Inflammatory macrophage treated with lipopolysaccharide for 4 hours (primary cell): ENCODE measurements at places on chromosomes 2 and 18.

DNA sequence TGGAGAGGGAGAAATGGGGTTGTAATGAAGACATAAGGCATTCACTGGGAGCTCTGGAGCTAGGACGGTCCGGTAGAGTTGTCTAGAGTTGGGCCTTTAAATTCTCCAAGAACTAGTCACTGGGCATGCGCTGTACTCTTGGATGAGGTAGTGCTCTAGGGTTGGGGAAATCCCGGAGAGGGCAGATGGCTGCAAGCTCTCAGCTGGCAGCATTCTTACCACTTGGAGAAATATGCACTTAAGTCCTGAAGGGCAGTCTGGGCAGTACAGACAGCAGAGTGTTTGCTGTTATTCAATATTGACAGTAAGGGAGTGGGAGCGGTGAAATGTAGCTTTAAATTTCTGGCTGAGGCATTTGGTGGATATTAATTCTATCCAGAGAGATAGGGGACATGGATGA is 214.6 kb downstream of the RDH14 start:
- no peak for DNase-seq

- DNase-seq = no peak
Observed at GRCh38 chr2:39743269-39743776, 35.7 kb downstream of the THUMPD2 start.

- DNase-seq = peak; percentile 78
Observed at GRCh38 chr2:126776692-126777619, 121.0 kb downstream of the GYPC start.

DNA sequence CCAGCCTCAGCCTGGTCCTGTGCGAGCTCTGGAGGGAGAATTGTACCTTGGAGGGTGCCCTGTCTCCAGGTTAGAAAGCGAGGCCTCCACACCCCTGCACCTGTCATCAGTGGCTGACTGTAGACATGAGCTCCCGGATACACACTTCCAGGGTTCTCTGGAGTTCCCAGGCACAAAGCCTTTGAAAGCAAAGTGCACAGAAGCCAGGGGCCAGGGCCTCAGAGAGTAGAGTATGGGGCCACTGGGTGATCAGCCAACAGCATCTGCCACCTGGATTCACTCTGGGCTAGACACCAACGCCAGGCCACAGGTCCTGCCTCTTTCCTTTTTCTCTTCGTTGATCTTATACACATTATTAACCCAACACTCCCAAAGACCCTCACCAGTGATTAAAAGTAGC is 239.4 kb upstream of the HDAC4 start:
- no peak for DNase-seq

- DNase-seq = no peak
Observed at GRCh38 chr2:20925265-20925889, 102.5 kb upstream of the LDAH start.

DNA sequence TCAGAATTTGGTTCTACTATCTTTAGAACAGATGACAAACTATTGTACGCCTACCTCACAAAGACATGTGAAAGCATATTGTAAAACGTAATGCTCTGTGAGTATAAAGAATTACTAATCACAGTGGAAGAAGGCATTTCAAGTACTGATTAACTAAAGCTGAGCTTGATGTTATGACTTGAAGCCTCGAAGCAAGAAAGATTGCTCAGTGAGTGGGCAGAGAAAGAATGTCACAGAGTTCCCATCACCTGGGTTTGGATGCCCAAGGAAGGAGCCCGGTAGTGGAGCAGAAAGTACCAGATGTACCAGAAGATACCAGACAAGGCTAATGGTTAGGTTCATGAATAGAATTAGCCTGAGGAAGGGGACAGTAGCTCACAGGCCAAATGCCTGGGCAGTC is 39.5 kb upstream of the FAM110C start:
- DNase-seq = no peak

DNA sequence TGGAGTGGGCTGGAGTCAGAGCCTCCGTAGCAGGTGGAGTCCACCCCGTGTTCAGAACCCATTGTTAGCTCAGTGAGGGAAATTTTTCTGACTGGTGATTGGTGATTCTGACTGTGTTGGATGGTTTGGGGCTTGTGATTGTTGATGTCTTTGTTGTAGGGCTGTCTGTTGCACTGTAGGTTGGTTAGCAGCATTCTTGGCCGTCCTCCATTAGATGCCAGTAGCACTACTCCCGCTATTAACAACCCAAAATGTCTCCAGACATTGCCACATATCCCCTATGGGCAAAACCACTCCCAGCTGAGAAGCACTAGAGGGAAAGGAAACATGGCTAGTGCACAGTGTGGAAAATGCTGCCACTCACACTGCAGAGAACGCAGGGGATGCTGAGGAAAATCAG is 51.7 kb downstream of the ARMC9 start:
- DNase-seq = no peak

DNA sequence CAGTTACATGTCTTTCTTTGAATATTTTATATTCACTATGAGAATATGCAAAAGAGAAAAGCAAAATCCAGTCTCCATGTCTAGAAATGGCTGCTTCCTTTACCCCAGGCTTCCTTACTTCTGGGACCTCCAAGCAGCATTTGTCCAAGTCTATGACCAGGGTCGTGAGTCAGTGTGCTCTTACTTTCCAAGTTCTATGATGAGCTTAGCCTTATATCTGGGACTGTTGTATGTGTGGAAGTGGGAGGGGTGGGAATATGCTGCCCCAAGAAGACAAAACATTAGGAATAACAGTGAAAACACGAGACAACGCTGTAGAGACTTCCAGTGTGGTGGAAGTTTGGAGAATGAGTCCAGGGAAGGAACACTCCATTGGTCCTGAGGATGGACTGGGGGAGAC is 21.2 kb upstream of the CHRNA1 start:
- DNase-seq = no peak

DNA sequence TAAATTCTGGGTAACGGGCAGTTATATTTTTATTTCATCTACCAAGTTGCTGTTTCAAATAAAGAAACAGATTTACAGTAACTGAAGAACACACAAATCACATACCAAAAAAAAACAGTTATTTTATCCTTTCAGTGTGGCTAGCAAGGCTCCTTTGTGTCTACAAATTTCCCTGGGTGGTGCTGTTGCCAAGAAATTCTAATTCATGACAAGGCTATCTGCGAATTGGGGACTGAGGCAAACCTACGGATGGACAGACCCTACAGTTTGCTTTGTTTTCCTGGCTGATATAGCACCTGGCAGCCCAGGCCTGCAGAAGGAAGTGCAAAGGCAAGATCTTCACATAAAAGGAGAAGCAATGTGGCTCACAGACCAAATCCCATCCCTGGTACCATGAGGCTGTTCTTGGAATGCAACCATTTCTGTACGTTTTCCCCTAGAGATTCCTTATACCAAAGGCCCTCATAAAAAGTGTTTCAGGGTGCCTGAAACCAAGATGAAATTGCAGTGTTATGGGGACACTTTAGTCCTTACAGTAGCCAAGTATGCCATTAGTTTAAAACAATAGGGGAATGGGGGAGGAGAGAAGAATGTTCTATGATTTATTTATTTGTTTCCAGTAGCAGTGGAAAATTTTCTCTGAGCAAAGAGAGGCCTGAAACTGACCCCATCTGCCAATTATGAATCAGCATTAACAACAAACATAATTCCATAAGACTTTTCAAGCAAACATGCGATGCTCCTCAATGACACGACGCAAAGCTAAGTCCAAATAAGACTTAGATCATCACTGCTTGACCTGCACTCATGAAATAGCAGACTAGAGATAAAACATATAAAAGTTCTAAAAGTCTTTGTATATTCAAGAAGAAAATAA is 4.3 kb downstream of the KLF7 start:
- no peak for DNase-seq

- DNase-seq = no peak
Observed at GRCh38 chr18:49548229-49548636, 13.6 kb upstream of the LIPG start.

GRCh38 chr2:199743415-199744120 is 107.4 kb downstream of the FTCDNL1 start:
- no peak for DNase-seq

GRCh38 chr2:85926931-85927661 is 38.3 kb upstream of the ST3GAL5 start:
- peak; percentile 55 for DNase-seq

- no peak for DNase-seq
Observed at GRCh38 chr18:10843565-10843964, 305.8 kb downstream of the PIEZO2 start.

DNA sequence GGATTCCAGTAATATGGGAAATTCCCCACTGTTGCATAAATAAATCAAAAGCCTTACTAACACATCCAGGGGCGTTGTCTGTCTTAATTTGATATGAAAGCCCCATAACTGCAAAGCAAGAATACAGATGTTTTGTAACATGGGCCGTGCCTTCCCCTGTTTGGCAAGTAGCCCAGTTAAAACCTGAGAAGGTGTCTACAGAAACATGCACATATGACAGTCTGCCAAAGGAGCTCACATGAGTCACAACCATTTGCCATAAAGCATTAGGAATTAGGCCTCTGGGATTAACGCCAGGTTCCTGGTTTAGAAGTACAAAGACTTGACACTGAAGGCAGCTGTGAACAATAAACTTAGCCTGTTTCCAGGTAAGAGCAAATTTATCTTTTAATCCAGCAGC is 43.1 kb upstream of the LONRF2 start:
- no peak for DNase-seq

DNA sequence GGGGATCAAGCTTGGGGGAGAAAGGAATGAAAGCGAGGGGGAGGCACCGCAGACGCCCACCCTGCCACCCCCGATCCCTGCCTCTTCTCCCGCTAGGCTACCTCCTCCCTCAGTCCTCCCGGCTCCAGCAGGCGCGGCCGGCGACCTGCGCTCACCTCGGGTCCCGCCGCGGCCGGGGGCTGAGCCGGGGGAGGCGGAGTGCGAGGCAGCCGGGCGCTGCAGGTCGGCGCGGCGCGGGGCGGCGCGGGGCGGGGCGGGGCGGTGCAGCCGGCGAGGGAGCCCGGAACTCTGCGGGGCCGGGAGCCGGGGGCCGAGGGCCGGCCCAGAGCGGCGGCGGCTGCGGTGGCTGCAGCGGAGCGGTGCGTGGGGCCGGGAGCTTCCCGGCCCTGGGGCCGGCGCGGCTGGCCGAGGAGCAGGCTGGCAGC is 477 bp downstream of the ACVR1 start:
- no peak for DNase-seq

DNA sequence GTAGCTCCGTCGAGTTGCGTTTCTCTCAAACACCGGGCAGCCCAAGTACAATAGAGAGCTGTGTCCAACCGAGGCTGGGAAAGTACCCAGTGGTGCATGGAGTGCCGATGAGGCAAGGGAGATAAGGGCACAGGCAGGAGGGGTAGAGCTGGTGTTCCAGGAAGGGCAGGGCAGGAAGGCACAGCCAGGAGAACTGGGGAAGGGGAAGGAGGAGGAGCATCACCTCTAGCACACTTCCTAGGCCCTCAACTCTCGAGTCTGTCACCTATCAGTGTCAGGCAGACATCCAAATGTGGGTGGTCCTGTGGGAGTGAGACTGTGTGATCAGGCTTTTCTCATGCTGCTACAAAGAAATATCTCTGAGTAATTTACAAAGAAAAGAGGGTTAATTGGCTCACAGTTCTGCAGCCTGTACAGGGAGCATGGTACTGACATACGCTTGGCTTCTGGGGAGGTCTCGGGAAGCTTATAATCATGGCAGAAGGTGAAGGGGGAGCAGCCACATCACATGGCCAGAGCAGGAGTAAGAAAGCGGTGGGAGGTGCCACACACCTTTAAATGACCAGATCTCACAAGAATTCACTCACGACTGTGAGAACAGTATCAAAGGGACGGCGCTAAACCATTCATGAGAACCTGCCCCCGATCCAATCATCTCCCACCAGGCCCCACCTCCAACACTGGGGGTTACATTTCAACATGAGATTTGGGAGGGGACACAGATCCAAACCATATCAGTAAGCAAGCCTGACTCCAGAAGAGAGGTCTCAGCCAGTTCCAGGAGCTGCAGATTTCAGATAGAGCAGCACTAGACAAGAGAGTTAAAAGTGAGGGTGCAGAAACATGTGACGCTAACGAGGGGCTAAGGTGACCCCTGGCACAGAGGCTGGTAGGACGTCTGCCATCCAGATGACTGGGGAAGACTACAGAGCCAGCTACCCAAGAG is 75.7 kb downstream of the MBOAT2 start:
- DNase-seq = no peak

- no peak for DNase-seq
Observed at GRCh38 chr18:42828881-42829280, 286.6 kb downstream of the RIT2 start.

GRCh38 chr2:13917958-13918357 is 714.6 kb upstream of the LRATD1 start:
- DNase-seq = no peak

- no peak for DNase-seq
Observed at GRCh38 chr2:15677141-15677843, 85.6 kb downstream of the DDX1 start.

DNA sequence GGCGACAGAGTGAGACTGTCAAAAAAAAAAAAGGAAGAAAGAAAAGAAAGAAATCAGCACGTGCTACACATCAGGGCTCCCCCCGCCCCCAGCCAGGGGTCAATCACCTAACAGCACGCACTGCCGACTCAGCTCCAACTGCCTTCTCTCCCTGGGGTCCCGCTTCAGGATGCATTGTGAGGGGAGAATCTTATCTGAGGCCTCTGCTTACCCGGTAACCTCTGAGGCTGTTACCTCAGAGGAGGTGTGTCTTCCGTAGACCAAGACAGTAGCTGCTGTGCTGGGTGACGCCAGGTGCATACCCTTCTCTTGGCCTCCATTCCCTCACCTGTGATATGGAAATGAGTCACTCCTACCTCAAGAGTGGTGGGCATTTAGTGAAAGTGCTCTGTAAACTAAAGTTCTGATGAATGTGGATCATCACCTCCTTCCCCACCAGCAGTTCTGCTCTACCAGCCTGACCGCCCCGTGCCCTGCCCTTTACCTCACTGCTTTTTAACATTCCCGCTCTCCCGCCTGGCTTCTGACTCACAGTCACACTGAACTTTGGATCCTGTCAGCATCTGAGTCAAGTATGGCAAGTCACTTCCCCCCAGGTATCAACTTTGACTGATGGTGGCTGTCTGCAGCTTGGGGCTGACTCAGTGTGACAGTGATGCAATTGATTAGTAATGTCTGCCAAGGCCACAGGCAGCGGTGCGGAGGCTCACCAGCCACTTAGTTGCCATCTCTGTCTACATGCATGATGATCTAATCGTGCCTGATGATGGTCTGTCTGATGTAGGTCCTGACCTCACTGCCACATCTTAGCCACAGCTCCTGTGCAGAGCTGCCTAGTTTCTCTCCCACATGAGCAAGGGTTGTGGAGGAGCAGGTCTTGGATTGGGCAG is 20.1 kb downstream of the ARID5A start:
- peak; percentile 99 for DNase-seq

DNA sequence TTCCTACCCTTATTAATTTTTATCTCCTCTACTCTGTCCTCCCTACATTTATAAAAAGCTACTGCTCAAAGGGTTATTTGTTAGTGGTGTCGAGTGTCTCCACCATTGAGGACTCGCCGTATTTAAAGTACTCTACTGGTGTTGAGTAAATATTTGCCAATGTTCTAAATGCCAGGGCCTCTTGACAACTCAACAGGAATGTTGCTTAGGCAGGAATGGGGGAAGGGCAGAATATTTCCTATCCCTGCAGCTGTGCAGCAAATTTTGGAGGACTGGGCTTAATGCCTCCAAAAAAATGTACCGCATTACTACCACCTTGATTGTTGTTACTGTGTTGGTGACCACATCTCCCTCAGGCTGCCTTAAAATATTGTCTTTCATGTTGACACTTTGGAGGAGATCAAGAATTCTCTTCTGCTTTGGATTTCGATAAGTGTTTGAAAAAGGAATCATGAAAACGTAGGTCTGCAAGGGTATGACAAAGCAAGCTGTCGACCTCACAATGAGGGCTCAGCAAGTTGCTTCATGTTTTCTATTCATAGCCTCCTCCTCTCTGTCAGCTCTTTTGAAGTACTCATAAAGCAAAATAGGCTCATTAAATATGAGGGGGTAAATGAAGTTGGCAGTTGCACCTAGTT is 84.3 kb downstream of the EFEMP1 start:
- no peak for DNase-seq
